ENCODE measurements at places on chromosomes 12 and 14.

- no peak for DNase-seq
Observed at GRCh38 chr14:77271113-77271710, at the start of gene NGB. Gene NGB, minus strand, starts transcription at chr14:77271206. Its CDS starts 269 bp downstream, at chr14:77270937.

- no peak for DNase-seq
Observed at GRCh38 chr14:49019467-49020115, 566.6 kb downstream of the RPS29 start.

DNA sequence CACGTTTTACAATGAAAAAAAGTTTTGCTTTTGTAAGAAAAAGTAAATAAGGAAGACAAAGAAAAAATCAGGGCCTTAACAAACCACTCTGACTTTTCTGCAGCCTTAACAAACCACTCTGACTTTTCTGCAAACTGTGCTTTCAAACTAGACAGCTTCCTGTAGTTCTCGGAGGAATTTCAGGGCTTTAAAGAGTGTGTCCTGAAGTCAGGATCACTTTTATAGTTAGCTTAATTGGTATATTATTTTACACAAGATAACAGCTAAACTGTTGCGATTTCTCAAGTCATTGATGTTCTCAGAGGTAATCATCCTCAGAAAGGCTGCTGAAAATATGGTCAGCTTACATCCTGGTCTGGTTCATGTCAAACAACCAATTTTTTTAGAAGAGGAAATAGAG, 42.2 kb downstream of the TMEM117 start:
- DNase-seq, result no peak

- DNase-seq, result no peak
Observed at GRCh38 chr12:108530161-108530560, 15.1 kb downstream of the FICD start.

DNA sequence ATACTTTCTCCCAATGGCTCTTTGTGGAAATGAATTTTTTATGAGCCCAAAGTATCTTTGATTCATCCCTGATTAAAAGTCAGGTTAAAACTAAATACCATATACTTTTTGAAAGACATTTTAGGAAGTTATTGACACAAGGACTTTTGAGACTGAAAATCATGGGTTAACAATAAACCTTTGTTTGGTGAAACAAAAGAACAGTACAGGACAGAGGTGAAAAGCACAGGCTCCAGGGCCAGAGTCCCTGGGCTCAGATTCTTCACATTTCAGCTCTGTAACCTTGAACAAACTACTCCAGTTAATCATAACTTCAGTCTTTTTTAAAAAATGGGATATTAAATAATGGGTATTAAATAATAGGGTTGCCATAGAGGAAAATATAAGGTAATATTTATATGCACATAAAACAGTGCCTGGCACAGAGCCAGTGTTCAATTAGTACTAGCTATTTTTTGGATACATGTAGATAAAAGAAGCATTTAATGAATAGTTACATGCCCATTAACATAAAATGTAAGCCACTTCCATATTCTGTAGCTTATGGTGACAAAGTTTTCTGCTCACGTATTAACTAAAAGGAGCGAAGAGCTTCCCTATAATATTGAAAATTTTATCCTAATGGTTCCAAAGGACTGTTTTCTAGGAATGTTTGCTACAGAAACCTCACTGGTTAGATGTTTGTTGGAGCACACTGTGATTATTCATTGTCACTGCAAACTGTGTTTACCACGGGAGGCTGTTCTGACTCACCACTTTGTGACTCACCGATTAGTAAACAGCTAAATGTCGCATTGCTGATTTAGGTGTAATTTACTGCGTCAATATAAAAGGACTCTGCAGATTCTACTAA, 255.4 kb downstream of the DAD1 start:
- no peak for DNase-seq

DNA sequence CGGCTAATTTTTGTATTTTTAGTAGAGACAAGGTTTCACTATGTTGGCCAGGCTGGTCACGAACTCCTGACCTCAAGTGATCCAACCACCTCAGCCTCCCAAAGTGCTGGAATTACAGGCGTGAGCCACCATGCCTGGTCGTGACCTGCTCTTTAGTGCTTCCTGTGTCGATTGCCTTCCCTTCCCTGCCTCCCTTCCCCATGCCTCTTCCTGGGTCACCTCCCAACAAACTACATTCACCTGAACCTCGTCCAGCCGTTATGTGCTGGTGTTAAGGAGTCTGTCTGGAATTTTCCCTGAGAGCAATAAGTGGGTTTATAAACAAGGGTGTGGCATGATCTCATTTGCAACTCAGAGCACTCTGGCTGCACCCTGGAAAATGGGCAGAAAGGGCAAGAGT, 32.1 kb upstream of the C12orf76 start:
- DNase-seq, result no peak

DNA sequence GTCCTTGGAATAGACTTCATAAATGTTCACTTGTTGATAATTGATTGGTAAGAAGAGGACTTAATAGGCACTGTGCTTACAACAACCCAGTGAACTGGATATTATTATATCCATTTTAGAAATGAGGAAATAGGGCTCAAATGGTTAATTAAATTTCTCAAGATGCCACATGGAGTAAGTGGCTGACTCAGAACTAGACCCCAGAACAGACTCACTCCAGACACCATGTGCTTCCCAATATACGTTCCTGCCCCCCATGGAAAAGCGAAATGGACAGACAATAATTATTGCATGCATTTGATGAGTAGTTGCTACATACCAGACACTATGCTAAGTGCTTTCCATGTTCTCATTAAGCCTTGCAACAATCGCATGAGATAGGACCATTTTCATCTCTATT, 895 bp upstream of the ANKS1B start:
- no peak for DNase-seq

- DNase-seq, result no peak
Observed at GRCh38 chr14:51004801-51005526, 60.7 kb upstream of the PYGL start.

DNA sequence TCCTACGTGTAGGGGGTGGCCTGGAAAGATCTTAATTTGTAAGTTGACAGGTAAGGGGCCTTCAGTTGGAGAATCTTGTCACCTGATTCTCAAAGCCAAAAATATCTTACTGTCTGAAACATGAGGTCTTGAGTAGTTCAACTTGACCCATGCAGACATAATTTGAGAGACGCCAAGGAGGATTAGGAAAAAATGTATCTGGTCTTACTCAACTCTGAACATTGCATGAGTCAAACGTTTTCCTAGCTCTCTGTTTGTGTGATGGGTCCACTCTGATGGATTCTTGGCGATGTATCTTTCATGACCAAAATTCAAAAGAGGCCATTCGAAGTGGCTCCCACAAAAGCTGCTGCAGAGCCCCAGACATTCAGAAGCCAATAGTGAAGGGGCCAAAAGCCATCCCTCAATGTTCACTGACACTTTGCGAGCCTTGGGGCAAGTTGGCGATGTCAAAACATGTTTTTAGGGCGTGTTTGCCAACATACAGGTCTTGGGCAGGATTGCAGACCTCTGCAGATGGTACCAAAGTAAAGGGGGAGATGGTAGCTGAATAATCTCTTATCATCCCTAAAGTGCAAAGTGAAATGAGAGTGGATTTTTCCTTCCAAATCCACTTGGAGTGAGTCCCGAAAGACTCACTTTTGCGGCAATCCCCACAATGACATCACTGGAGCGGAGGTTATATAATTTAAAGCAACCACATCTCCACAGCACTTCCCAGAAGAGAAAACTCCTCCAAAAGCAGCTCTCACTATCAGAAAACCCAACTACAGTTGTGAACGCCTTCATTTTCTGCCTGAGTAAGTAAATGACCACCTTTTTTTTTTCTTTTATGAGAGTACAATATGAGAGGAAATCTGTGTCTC, at the start of gene BDKRB1:
BDKRB1 (plus strand) TSS at position 710 of the 866 bp plus-strand sequence. CDS start 7,473 bp downstream, outside the sequence.
- no peak for DNase-seq

GRCh38 chr14:54186821-54187763, 209.7 kb upstream of the CDKN3 start:
- no peak for DNase-seq

DNA sequence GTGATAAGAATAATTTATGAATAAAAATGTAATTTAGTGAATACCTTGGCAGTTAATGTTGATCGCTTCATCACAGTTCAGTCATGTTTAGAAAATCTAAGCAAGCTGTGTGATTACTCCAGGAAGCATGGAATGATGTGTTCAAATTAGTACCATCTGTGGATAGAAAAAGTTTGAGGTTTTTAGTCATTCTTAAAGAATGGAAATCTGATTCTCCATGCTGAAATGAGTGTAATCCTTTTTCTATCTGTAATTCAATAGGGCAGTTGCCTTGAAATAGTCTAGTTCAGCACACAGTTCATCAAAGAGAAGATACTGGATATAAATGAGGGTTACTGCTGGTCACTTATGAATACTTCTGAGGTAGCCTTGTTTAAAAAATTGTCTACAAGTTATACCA, 127.2 kb upstream of the MYF6 start:
- no peak for DNase-seq

GRCh38 chr12:24418157-24418556, 468.7 kb upstream of the SOX5 start:
- DNase-seq, result no peak
